Stimulated activated CD8-positive, alpha-beta memory T cell treated with anti-CD3 and anti-CD28 coated beads, Interleukin-12 subunit alpha, Interleukin-12 subunit beta, amount 100 ng/mL, for 1 hour (primary cell): ENCODE measurements at places on chromosomes 13 and 19.

GRCh38 chr19:41619018-41619556 lies 7.8 kb downstream of the CEACAM4 start:
- DNase-seq: no peak

GRCh38 chr19:2478756-2479555 lies 3.0 kb downstream of the GADD45B start:
- peak; percentile 47 for DNase-seq

GRCh38 chr13:97246596-97247158 lies 24.5 kb downstream of the MBNL2 start:
- no peak for DNase-seq

DNA sequence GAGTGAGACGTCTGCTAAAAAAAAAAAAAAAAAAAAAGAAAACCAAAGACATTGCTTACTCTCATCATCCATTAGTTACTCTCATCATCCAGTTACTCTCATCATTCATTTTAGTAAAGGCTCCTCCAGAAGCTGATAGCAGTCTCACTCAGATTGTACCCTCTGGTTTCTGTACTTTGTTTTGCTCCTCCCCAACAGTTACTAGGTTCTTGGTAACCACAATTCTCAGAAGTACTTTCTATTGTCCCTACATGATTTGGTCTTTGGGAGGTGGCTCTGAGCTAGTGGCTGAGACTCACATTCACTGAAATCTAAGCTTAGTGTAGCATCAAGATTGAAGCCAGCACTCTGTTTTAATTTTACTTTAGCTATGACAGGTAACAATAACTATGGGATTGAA lies 14.3 kb downstream of the ERICH4 start:
- no peak for DNase-seq

GRCh38 chr13:43728421-43728820 lies 58.4 kb downstream of the ENOX1 start:
- no peak for DNase-seq

DNA sequence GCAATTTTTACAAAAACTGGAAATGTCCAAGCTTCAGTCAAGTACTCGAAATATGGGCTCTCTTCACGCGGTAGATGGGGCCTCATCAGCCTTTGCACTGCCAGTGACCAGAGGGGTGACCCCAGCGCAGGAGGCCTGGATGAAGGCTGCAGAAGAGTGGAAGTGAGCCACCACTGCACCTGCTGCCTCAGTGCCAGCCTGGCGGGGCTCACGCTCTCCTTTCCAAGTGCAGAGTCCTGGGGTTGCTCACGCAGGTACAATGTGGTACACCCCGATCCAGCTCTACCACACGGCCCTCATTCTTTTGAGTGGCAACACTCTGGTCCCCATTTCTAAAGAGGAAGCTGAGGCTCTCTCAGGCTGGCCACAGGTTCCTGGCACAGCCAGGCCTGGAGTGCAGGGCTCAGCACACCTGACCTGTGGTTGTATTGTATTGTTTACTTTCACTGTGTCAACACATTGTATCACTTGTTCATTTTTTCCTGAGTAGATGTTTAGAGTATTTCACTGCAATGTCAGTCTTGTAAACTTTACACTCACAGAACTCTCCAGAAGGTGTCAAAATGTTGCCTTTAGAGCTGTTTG lies 97.3 kb upstream of the SOX1 start:
- no peak for DNase-seq

- DNase-seq: no peak
Measured at GRCh38 chr19:1967087-1967608, 26.2 kb downstream of the CSNK1G2 start.

GRCh38 chr19:15672580-15673175 lies at the start of gene CYP4F12:
CYP4F12 (plus strand) TSS chr19:15673087; CDS start chr19:15673530, 443 bp downstream.
- no peak for DNase-seq

DNA sequence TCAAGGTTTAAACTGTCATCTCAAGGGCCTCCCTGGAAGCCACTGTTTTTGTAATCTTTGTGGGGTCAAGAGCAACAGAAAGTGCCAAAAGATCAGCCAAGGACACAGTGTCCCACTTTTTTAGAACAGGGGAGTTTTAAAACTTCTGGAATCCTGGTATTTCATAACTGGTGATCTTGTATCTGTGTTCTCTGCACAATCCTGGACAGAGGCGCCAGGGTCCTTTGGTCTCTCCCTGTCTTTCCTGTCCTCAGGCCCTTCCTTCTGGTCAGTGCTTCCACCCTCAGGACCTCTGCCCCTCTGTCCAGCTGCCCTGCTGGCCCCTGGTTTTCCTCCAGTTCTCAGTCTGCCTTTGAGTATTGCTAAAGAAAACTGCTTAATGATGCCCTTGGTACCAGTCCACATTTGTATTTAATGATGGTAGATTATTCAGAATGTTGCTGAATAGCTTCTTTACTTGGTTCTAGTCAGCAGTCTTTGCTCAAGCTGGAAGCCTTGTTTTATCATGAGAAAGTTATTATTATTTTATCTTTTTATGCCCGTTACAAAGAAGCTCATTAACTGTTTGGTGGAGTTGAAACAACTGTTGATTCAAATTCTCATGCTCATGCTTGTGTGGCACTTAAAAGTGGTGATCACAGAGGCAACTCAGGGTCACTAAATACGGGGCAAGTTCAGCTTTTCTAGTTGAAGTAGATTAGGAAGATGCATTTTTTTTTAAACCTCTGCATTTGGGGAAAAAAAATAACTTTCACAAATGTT lies 47.5 kb downstream of the WASF3 start:
- DNase-seq: no peak

DNA sequence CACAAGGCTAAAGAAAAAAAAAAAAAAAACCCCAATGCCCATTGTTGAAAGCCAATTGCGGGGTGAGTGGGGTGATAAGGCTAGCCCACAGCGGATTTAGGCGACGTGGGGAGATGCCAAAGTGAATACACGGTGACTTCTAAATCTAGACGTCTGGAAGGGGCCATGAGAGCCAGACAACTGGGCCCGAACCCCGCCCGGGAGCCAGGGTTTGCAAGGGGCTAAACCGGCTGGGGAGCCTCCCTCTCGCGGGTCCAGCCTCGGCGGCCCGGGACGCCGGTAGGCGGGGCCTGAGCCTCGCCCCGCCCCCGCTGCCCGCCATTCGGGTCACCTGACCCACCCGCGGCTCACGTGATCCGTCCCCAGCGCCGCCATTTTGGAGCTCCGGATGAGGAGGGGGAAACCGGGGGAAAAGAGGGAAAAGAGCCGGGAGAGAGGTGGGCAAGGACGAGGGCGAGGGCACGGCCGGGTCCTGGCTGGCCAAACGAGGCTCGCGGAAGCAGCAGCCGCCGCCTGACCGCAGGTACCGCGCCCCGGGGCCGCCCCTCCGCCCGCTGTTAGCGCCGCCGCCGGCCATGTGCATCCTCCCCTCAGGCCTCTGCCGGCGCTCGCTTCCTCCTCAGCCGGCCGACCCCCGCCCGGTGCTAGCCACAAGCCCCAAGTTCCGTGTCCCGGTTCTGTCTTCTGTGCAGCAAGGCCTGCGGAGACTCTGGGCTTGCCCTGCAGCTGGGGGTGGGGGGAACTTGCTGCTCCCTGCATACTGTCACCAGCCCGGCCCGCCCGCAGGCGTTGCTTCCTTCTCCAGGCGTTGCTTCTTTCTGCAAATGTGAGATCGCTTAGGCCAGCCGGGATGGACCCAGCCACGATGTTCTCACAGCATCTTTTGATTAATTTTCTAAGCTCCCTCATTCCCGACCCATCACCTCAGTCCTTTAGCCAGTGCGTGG lies at the start of gene ZNF507:
Gene ZNF507 (plus strand): TSS at position 350 of the 947 bp plus-strand sequence. CDS start 7,221 bp downstream, outside the sequence.
- DNase-seq: peak; percentile 71

DNA sequence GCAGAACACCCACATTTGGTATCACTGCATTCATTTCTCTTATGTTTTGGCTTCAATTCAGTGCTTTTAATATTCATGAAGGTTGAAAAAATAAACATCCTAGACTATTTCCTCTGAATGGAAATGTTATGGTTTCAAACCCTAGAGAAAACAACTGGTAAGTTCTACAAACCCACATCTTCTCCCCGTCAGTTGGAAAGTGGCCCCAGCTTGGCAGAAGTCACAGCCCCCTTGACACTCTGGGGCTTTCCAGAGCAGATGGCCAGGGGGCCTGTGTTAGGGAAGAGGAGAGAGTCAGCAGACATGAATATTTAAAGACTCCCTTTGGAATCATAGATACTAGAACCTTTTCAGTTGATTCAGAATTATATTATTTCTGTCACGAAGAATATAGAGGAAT lies 123.9 kb downstream of the SHISA2 start:
- no peak for DNase-seq

DNA sequence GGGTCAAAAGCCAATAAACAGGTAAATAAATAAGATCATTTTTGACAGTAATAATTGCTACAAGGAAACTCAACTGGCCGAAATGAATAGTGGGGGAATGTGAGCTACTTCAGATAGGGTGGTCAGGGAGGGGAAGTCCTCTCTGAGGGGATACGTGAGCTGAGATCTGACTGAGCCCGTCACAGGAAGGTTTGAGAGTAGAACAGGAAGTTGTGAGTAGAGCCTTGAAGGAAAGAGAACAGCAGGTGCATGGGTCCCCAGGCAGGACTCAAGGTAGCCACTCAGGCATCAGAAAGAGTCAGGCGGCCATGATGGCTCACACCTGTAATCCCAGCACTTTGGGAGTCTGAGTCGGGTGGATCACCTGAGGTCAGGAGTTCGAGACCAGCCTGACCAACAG lies 6.3 kb downstream of the IRGQ start:
- no peak for DNase-seq

GRCh38 chr19:4695224-4695731 lies 25.1 kb upstream of the MYDGF start:
- DNase-seq: no peak

GRCh38 chr19:49436381-49437017 lies 4.8 kb downstream of the SLC17A7 start:
- DNase-seq: no peak

GRCh38 chr19:13234518-13234917 lies 84.3 kb downstream of the IER2 start:
- peak; percentile 15 for DNase-seq

GRCh38 chr19:33375837-33376159 lies 2.3 kb downstream of the CEBPG start:
- DNase-seq: no peak

DNA sequence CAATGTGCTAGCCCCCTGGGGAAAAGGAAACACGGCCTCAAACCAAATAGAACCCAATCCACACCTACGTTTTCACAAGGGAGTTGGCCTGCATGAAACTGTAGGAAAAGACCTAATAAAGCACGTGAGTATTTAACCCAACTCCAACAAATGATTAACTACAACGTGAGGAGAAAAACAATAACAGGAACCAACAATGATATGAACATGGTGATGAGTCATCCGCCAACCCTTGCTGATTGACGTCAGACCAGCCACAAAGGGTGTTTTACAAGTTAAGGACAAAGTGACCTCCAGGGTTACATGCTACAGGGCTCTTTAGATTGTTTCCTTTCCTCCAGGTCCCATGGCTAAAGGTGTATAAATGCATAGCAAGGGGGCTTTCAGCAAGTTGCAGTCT lies 460.5 kb downstream of the COG6 start:
- peak; percentile 8 for DNase-seq

DNA sequence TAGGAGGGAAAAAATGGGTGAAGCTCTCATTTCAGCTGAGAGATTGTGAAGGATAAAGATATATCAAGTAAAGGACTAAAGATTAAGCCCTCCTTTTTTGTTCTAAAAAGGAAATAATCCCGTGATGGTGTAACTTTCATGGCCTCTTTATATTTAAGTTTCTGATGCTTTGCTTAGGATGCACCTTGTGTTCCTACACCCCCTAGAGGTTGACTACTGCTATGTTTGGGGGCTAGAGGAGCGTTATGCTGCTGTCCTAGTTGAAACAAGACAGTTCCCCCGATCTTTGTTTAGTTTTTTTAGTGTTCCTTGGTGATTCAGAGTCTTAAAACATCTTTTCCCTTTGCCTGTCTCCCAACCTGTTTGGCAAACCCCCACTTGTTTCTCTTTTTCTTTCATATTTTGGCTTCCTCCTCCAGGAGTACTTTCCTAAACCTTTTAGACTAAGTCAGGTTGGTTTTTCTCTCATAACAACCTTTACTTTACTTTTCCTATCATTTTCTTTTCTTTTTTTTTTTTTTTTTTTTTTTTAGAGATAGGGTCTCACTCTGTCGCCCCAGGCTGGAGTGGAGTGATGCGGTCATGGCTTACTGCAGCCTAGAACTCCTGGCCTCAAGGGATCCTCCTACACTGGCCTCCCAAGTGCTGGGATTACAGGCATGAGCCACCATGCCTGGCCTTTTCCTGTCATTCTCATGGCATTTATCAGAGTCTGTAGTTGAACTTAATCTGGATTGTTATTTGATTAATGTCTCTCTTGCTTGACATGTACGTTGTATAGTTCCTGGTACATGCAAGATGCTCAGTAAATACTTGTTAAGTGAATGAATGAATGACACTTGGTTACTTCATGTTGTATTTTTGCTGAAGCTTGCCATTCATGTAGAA lies 2.8 kb downstream of the UBA2 start:
- peak; percentile 14 for DNase-seq
